ENCODE measurements at places on chromosomes 6 and 20. TPM values are rescaled to one million over a fixed set of nuclear protein-coding genes. Genes with fewer than 3 reads are reported as not detected.
A peak's percentile ranks its signal among the peaks of the same experiment; 100 is the strongest.

- peak; percentile 4 for DNase-seq
Measured at GRCh38 chr20:20327746-20328145, 40.2 kb upstream of the INSM1 start.

DNA sequence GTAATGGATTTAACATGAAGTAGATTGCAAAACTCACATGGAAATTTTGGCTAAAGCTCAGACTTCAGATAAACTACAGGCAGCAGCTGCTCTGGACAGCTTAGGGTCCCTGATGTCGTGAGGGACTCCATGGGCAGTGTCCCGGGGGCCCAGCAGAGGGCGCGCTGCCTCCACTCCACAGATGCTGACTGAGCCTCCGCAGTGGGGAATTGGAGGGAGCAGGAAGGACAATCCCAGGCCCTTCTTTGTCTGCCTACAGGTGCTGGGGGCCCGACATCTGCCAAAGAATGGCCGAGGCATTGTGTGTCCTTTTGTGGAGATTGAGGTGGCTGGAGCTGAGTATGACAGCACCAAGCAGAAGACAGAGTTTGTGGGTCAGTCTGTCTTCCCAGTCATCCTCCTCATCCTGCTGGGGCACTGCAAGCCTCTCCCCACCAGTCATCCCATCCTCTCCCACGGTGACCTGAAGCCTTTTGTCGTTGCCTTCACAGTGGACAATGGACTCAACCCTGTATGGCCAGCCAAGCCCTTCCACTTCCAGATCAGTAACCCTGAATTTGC is 35.9 kb downstream of the PLCG1 start:
- peak; percentile 56 for DNase-seq

- DNase-seq = peak; percentile 36
Measured at GRCh38 chr6:131733376-131734016, 22.7 kb upstream of the CTAGE9 start.

ZBTB24 gene
- 9.8 TPM for total RNA-seq

KCNB1 gene
- total RNA-seq = 7.0 TPM

All from MG63 (cell line).